CD8-positive, alpha-beta T cell (primary cell): ENCODE measurements at places on chromosomes 4 and X. TPM values are rescaled to one million over a fixed set of nuclear protein-coding genes. Genes with fewer than 3 reads are reported as not detected.

Gene GABRA4
- total RNA-seq: not detected

Gene CHIC1
- total RNA-seq: 5.0 TPM

Gene NEUROG2
- total RNA-seq: not detected

Gene GPR34
- total RNA-seq: 0.25 TPM

Gene HCCS
- total RNA-seq: 9.1 TPM

Gene RAB39B
- total RNA-seq: 3.5 TPM

Gene DCHS2
- not detected for total RNA-seq

Gene ASMT
- 0.49 TPM for total RNA-seq

Gene ACE2
- total RNA-seq: not detected

Gene MAGEB1
- total RNA-seq: not detected

Gene ADGRL3
- total RNA-seq: not detected

Gene TNMD
- not detected for total RNA-seq

Gene ADH1B
- not detected for total RNA-seq

Gene AWAT2
- not detected for total RNA-seq

Gene DRP2
- total RNA-seq: not detected

Gene RAB40AL
- 0.30 TPM for total RNA-seq

Gene SMIM10
- total RNA-seq: not detected

Gene HTR2C
- total RNA-seq: not detected

Gene MSX1
- not detected for total RNA-seq

Gene CITED1
- not detected for total RNA-seq

Gene CD99
- total RNA-seq: 114 TPM

Gene EDA2R
- total RNA-seq: not detected

Gene F8A3
- total RNA-seq: 4.8 TPM

Gene FAM9C
- total RNA-seq: not detected

Gene VCX2
- total RNA-seq: not detected

Gene SAGE1
- total RNA-seq: not detected

Gene ZNF185
- 1.4 TPM for total RNA-seq

Gene SPANXN3
- total RNA-seq: not detected

Gene PRDM8
- 5.2 TPM for total RNA-seq

Gene PABPC4L
- total RNA-seq: not detected

Gene TRPC3
- not detected for total RNA-seq

Gene GLRB
- not detected for total RNA-seq

Gene KIT
- 0.17 TPM for total RNA-seq

Gene TEX13B
- not detected for total RNA-seq

Gene GPR143
- not detected for total RNA-seq

Gene PGAM4
- total RNA-seq: not detected

Gene CXCL5
- total RNA-seq: not detected

Gene TNIP3
- 1.00 TPM for total RNA-seq

Gene ZNF711
- 6.0 TPM for total RNA-seq

Gene CCDC120
- 13.0 TPM for total RNA-seq

Gene FDCSP
- not detected for total RNA-seq

Gene MMRN1
- not detected for total RNA-seq

Gene SNX25
- total RNA-seq: 18.2 TPM

Gene DUX4
- not detected for total RNA-seq

Gene NPFFR2
- not detected for total RNA-seq

Gene F11
- total RNA-seq: not detected

Gene METTL14
- 70.2 TPM for total RNA-seq

Gene ATP2B3
- not detected for total RNA-seq

Gene VCX3B
- total RNA-seq: not detected

Gene LYAR
- 57.8 TPM for total RNA-seq

Gene PCGF3
- total RNA-seq: 39.1 TPM

Gene FRMPD4
- total RNA-seq: not detected

Gene CD99L2
- 6.4 TPM for total RNA-seq

Gene TLR3
- total RNA-seq: 0.44 TPM

Gene TMEM271
- not detected for total RNA-seq

Gene PHKA1
- 0.56 TPM for total RNA-seq

Gene PF4V1
- total RNA-seq: not detected
